Fibroblast of mammary gland (primary cell): ENCODE measurements at places on chromosomes 2 and 18.

DNA sequence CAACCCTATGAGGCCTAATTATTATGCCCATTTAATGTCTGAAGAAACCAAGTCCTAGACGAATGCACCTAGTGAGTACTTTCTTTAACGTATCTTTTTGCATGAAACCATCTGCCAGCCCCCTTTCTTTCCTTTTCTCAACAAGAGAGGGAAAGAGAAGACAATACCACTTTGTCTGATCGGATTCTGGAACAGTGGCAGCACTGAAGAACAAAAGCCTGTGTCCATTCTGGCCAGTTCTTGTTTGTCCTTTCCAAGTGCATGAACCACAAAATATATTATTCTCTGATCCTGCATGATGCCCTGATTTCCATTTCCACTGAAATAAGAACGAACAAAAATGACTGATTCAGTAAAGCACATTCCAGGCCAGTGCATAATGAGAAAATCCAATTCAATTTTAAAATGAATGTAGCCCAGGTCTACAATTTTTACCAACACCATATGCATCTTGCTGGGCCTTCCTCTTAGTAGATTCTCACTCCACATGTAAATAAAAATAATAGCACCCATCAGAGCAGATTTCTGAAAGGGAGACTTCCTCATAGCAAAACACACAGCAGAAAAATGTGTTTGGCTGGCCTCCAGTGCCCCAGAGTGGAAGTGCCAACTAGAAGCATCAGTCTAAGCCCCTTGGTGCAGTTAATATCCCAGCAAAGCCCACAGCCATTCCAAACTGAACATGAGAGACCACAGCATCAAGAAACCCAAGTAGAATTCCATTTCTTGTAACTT, 422.6 kb upstream of the ID2 start:
- DNase-seq, result no peak

DNA sequence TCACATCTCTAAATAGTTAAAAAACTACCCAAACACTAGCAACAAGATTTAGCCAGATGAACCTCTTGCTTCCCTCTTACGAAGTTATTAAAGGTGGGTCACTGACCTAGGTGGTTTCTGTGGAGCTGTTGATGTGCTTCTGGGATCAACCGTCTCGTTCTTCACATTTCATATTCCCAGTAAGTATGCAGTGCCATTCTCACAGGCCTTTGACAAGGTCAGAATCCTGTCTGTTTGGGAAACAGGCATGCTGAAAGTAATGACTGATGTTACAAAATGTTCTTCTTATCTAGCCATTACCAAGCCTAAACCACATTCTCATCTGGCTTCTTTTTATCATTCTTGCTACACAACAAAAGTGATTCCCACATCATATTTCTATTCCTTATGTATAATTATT, 70.3 kb downstream of the WDR7 start:
- no peak for DNase-seq

GRCh38 chr2:237096911-237097310, 11.2 kb downstream of the COPS8 start:
- DNase-seq, result peak; percentile 95

GRCh38 chr2:144424559-144425240, 95.2 kb downstream of the ZEB2 start:
- no peak for DNase-seq

GRCh38 chr2:237205043-237205541, 119.4 kb downstream of the COPS8 start:
- no peak for DNase-seq

GRCh38 chr2:119384971-119385370, 18.2 kb downstream of the DBI start:
- no peak for DNase-seq

DNA sequence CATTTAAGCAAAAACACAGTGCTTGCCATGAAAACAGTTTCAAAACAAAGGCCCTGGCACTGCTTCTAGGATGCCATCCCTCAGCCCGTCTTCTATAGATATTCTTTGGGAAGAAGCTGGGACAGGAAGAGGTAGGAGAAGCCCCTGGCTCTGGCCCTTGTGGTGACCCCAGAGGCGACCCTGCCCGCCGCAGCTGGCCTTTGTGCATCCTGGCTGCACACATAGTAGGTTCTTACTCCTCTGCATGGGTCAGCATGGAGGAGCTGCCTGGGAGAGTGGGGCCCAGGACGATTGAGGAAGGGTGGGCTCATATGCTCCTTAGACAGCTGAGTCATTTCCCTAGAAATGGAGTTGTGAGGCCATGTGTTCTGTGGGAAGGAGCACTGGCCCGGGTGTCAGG, 44.4 kb upstream of the OTOF start:
- peak; percentile 3 for DNase-seq

GRCh38 chr2:23124214-23124750, 260.7 kb upstream of the KLHL29 start:
- DNase-seq, result no peak
